ENCODE measurements at places on chromosomes 6 and 20. TPM values are rescaled to one million over a fixed set of nuclear protein-coding genes. Genes with fewer than 3 reads are reported as not detected.
A peak's percentile ranks its signal among the peaks of the same experiment; 100 is the strongest.

Gene CCNC
- total RNA-seq = 33.3 TPM

Gene TSBP1
- not detected for total RNA-seq

Gene SLC22A7
- not detected for total RNA-seq

Gene KIF6
- 0.19 TPM for total RNA-seq

Gene CDSN
- total RNA-seq = not detected

Gene BMP6
- 0.35 TPM for total RNA-seq

Gene OLIG3
- total RNA-seq = not detected

Gene PGM3
- 48.6 TPM for total RNA-seq

Gene HECA
- total RNA-seq = 11.0 TPM

Gene HSPA12B
- total RNA-seq = 1.3 TPM

Gene SLPI
- total RNA-seq = 36.2 TPM

Gene CAGE1
- total RNA-seq = not detected

Gene ANKRD66
- total RNA-seq = not detected

- no peaks in the 10 kb centered on the region for H3K27me3 ChIP-seq
- H3K36me3 ChIP-seq = no peaks in the 10 kb centered on the region
- peak; percentile 5 for DNase-seq
- H3K4me1 ChIP-seq = no peaks in the 10 kb centered on the region
- no peak overlapping the region for H3K27ac ChIP-seq
Measured at GRCh38 chr6:170206317-170206621, 84.6 kb downstream of the DLL1 start.

GRCh38 chr20:38296433-38296832 lies 7.5 kb upstream of the BPI start:
- H3K36me3 ChIP-seq = no peaks in the 10 kb centered on the region
- H3K27me3 ChIP-seq = no peaks in the 10 kb centered on the region
- H3K27ac ChIP-seq = no peak overlapping the region
- no peaks in the 10 kb centered on the region for H3K4me1 ChIP-seq
- H3K4me3 ChIP-seq = no peak overlapping the region

- H3K27me3 ChIP-seq = no peaks in the 10 kb centered on the region
- no peak for DNase-seq
- H3K4me1 ChIP-seq = no peaks in the 10 kb centered on the region
- H3K36me3 ChIP-seq = no peaks in the 10 kb centered on the region
- H3K27ac ChIP-seq = no peak overlapping the region
Measured at GRCh38 chr6:148701375-148701774, 45.5 kb upstream of the UST start.

- no peak overlapping the region for H3K4me3 ChIP-seq
- no peak overlapping the region for H3K27ac ChIP-seq
- DNase-seq = peak; percentile 46
- no peaks in the 10 kb centered on the region for H3K27me3 ChIP-seq
- H3K36me3 ChIP-seq = no peaks in the 10 kb centered on the region
Measured at GRCh38 chr20:32050851-32051556, 1.0 kb upstream of the HCK start.

GRCh38 chr6:111985202-111985731 lies 68.6 kb upstream of the CCN6 start:
- H3K27ac ChIP-seq = no peak overlapping the region
- H3K27me3 ChIP-seq = no peaks in the 10 kb centered on the region
- no peaks in the 10 kb centered on the region for H3K4me1 ChIP-seq
- no peak overlapping the region for H3K4me3 ChIP-seq
- H3K36me3 ChIP-seq = no peaks in the 10 kb centered on the region

DNA sequence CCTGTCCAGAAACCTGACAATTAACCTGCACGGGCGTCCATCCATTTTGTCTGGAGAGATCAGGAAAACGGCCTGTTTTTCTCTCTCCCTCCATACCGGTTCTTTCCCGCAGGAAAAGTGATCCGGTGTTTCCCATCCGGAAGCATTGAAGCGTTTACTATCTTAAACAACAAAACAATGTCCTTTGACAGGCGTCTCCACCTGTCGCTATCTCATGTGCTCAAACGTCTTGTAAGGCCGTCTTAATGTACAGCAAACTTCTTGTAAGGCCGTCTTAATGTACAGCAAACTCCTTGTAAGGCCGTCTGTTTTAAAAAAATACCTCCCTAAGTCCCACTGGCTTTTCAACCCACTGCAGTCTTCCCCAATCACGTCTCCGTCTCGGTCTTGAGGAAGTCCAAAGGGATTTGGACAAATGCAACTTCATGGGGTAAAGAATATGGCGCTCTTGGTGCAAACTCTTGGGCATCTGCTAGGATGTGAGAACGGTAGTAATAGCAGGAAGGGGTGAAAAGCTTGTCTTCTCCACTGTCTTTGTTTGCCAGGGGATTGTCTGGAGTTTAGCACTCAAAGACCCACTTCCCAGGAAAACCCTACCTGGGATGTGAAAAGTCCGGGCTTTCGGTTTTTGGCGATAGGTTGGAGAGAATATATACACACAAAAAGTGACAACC lies 29.9 kb upstream of the TRIM27 start:
- no peak overlapping the region for H3K27ac ChIP-seq
- H3K36me3 ChIP-seq = no peaks in the 10 kb centered on the region
- DNase-seq = no peak
- H3K4me3 ChIP-seq = peak overlapping the region; percentile 38
- no peaks in the 10 kb centered on the region for H3K27me3 ChIP-seq

GRCh38 chr20:37379967-37380828 lies 34.3 kb downstream of the SRC start:
- H3K36me3 ChIP-seq = peaks cover 4% of the 10 kb centered on the region
- H3K4me1 ChIP-seq = peaks cover 12% of the 10 kb centered on the region
- no peaks in the 10 kb centered on the region for H3K27me3 ChIP-seq
- no peak for DNase-seq
- H3K27ac ChIP-seq = no peak overlapping the region

- no peak overlapping the region for H3K4me3 ChIP-seq
- no peak overlapping the region for H3K27ac ChIP-seq
- no peak for DNase-seq
- H3K4me1 ChIP-seq = no peaks in the 10 kb centered on the region
- H3K36me3 ChIP-seq = no peaks in the 10 kb centered on the region
- H3K27me3 ChIP-seq = no peaks in the 10 kb centered on the region
Measured at GRCh38 chr6:1103945-1104623, 207.8 kb upstream of the FOXQ1 start.

DNA sequence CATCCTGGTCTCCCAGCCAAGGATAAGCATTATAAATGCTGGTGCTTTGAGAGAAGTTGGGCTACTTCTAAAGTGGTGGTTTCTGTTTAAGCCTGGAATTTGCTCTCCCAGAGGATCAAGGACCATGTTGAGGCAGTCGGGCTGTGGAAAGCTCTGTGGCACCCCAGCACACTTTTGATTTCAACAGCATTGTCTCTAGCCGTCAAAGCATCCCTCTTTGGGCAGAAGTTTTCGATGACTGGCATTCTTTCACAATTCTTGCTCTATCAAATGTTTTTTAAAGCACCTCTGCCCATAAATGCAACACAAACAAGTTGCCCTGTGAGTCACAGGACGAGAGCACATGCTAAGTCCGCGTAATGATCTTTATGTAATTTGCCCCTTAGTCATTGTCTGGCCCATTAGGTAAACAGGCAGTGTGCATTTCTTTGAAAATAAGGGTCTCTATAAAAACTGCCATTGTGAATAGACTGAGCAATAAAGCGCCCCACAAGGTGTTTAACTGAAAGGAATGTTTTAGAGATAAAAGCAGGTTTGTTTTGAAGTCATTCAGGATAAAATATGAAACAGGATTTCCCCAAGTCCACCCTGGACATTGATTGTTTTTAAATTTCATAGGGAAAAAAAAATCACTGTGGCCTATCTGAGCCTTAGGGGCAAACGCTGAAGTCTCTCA lies 44.7 kb upstream of the FOXQ1 start:
- no peaks in the 10 kb centered on the region for H3K36me3 ChIP-seq
- no peak for DNase-seq
- H3K27ac ChIP-seq = no peak overlapping the region
- no peaks in the 10 kb centered on the region for H3K27me3 ChIP-seq

GRCh38 chr20:63108247-63108646 lies 101.5 kb upstream of the BHLHE23 start:
- H3K36me3 ChIP-seq = no peaks in the 10 kb centered on the region
- no peak for DNase-seq
- H3K27ac ChIP-seq = no peak overlapping the region
- no peaks in the 10 kb centered on the region for H3K27me3 ChIP-seq

DNA sequence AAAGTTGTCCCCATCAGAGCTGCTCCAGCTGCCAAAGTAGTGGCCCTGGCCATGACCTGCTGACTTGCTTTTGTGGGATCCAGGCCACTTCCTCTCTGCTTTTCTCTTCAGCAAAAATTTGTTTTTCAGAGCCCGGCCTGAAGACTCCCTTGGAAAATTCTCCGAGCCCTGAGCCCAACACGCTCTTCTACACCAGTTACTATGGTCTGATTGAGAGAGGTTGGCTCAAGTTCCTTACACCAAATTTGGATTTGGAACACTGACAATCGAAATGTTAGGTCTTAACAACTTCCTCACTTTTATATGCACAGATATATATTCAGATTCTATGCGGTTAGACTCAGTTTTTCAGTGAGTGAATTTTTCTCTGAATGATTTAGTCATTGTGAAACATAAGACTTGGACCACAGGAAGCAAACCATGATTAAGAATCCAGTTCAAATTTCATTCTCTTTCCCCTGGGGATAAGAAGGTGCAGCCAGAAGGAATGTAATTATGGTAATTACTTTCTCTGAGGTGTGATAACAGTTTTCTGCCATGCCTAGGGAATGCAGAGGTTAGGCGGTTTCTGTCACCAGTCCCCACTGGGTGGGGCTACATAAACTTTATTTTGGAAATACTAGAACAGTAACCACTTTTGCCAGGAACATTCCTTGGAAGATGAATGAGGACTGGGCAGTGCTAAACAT lies 365.2 kb downstream of the SYNE1 start:
- H3K36me3 ChIP-seq = no peaks in the 10 kb centered on the region
- H3K4me1 ChIP-seq = peaks cover 16% of the 10 kb centered on the region
- no peak overlapping the region for H3K4me3 ChIP-seq
- no peak overlapping the region for H3K27ac ChIP-seq
- DNase-seq = no peak

GRCh38 chr20:35453647-35454046 lies 1.8 kb upstream of the CEP250 start:
- H3K36me3 ChIP-seq = no peaks in the 10 kb centered on the region
- no peak overlapping the region for H3K4me3 ChIP-seq
- H3K4me1 ChIP-seq = peaks cover 6% of the 10 kb centered on the region
- no peaks in the 10 kb centered on the region for H3K27me3 ChIP-seq

- no peaks in the 10 kb centered on the region for H3K36me3 ChIP-seq
- H3K27ac ChIP-seq = no peak overlapping the region
- no peaks in the 10 kb centered on the region for H3K27me3 ChIP-seq
- no peak overlapping the region for H3K4me3 ChIP-seq
Measured at GRCh38 chr6:12490904-12491571, 200.9 kb downstream of the EDN1 start.

- no peak overlapping the region for H3K4me3 ChIP-seq
- H3K4me1 ChIP-seq = no peaks in the 10 kb centered on the region
- no peak for DNase-seq
- H3K27me3 ChIP-seq = no peaks in the 10 kb centered on the region
Measured at GRCh38 chr6:40854592-40854991, 184.4 kb downstream of the UNC5CL start.

DNA sequence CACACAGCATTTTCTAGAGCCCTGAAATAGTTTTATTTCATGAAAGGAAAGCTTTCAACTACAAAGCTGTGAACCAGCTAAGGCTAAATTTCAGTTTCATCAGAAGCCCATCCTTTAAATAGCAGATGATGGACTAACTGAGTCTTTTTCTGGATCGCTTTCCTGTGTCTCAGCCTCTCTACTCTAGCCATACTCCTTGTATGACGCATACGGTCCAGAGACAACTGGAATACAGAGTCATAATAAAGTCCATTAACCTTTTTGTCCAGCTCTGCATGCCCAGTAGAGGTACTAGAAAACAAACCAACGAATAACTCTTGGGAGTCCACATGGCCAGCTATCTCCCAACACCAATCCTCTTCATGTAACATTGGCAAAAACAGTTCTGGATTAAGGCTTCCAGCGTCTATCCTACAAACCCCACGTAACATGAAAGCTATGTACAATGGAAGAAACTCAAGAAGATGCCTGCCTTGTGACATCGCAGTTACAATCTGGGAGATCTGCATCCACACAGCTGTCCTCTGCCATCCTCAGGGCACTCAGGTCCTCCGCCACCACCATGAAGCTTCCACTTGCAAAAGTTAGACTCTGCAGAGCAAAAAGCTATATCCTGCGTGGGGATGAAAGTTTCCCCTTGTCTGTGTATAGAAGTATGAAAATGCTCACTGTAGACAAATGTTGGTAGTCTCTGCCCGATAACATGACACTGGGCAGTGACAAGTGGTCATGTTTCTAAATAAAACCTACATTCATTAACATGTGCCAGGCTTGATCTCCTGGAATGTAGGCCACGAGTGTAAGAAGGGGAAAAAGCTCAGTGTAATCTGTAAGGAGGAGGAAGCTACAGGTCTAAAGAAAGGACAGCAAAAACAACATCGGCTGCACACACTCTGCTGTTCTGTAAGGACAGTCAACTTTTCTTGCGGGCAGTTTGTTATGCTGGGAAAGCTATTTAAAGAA lies 360.4 kb downstream of the ESR1 start:
- no peak overlapping the region for H3K27ac ChIP-seq
- no peaks in the 10 kb centered on the region for H3K27me3 ChIP-seq
- no peak overlapping the region for H3K4me3 ChIP-seq
- DNase-seq = no peak

DNA sequence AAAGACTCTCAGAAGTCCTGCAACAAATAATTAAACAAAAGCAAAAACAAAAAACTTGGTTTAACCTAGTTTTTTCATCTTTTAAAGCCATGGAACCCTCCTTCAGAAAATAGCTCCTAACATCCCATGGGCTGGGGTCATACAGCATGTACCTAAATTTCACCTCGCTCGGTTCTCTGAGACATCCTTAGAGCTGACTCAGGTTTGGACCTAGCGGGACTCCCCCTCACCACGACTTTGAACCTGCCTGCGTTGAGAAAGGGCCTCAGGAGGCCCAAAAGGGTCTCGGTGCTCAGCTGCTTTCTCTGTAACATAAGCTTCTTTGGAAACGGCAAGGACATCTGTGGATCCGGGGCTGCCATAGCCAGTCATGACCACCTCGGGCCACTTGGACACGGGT lies 112.8 kb downstream of the NFATC2 start:
- H3K27me3 ChIP-seq = no peaks in the 10 kb centered on the region
- no peak overlapping the region for H3K27ac ChIP-seq
- DNase-seq = no peak

DNA sequence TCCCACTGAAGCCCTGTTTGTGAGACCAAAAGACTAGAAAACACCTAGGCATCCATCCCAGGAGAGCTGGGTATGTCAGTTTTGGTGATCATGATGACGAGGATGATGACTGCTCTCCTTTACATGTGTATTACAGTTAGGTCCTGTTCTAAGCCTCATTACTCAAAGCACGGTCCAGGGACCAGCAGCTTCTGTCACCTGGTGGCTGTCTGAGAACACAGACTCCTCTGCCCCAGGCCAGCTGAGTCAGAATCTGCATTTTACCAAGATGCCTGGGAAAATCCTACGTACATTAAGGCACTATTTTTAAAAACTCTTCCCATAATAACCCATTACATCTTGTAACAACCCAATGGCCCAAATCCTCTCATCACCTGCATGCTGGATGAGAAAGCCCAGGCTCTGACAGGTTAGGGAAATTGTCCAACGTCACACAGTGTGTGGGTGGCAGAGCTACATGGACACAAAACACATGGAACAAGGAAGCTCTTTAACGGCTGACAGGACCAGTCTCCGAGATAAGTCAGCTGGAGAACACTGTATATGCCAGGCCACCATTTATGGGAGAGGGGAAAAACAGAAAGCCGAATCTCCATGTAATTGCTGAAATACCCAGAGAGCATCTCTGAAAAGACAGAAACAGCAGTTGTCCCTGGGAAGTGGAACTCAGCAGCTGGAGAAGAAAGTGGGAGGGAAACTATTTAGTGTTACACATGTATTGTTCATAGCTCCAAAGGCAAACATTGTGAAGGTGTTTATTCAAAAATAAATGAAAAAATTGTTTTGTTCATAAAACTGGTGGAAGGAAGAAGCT lies 65.4 kb downstream of the BMP7 start:
- no peaks in the 10 kb centered on the region for H3K27me3 ChIP-seq
- H3K4me1 ChIP-seq = no peaks in the 10 kb centered on the region
- DNase-seq = no peak
- no peaks in the 10 kb centered on the region for H3K36me3 ChIP-seq
